ENCODE measurements at places on chromosomes 7 and 10.
A peak's percentile ranks its signal among the peaks of the same experiment; 100 is the strongest.

DNA sequence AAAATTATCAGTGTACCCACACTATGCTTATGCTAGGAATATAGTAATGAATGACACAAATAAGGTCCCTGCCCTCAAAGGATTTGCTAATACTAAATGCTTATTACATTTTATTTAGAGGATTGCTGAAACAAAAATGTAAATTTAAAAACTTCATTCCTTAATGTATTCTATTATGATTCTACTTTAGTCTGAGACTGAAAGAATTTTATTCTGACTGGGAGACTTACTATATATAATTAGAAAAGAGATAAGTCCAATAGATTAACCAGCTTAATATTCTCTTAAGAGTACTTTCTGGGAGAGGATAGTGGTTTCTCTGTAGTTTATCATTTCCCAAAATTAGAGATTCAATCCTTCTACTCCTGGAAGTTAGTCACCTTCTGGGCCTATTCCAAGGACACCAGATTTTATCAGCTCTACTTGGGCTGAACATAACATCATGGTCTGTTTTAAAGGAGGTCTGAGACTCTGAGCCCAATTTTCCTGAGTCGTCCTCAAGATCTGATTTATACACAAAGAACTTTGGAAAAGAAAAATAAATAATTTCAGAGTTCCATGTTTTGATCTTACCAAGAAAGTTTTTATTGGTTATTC, 41.1 kb downstream of the ASZ1 start:
- DNase-seq = peak; percentile 76

DNA sequence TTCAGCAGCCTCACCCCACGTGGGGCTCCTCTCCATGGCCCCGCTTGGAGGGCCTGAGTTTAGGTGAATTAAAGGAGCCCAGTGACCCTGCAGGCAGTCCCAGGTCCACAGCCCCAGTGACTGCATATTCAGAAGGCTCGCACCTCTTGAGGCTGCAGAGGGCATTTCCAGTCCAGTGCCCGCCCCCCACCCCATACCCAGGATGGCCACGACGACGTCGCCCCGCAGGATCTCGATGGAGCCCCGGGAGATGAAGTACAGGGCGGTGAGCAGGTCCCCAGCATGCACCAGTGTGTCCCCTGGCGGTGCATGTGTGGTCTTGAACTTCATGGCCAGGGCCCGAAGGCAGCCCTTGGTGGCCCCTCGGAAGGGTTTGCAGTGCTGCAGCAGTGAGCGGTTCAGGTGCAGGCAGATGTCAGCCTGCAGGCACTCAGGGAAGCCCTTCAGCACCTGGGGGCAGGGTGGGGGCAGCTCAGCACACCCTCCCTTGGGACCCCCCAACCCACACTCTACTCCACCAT, 28.1 kb downstream of the KCNH2 start:
- no peak for DNase-seq

DNA sequence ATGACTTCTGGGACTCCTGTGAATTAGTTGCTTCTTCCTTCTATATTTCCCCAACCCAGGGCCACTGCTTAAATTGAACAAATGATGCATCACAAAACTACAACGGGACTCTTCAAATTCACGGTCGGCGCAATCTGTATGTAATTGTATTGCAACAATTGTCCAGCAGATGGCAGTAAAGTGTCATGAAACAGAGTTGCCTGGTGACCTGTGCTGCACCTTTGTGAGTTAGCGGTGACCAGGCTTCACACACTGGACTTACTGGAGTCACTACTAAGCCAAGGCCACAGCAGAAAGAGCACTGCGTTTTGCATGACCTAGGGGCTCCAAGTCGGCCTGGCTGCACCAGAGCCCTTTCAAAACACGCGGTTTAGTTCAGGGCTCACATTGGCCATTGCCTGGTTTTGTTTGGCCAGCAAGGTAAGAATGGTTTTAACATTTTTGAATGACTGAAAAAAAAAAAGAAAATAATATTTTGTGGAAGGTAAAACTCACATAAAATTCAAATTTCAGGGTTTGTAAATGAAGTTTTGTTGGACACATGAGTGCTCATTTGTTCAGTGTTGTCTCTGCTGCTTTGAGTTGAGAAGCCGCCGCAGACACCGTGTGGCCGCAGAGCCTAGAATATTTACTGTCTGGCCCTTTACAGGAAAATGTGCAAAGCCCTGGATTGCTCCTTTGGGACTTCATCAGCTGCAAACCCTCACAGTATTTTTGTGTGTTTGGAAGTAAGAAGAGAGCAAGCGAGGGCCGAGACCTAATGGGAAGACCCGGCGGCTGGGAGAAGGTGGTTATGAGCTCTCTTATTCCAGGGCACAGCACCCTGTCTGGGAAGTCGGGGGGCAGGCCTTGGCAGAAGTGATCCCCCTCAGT, 23.2 kb upstream of the ZNF32 start:
- DNase-seq = peak; percentile 66

DNA sequence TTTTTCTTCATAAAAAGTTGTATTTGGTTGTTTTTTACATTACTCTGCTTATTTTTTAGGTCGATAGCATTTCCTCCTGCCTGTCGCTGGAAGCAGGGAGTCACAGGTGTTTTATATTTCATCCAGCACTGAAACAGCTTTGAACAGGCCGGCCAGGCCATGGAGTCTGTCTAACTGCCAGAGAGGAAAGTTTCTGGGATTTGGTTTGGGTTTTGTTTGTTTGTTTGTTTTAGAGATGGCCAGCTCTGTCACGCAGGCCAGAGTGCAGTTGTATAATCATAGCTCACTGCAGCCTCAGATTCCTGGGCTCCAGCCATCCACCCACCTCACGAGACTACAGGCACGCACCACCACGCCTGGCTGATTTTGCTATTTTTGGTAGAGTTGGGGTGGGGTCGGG, 23.4 kb downstream of the PROSER2 start:
- no peak for DNase-seq

All from fibroblast of skin of right biceps (primary cell).